ENCODE measurements at places on chromosomes 1 and 21. TPM values are rescaled to one million over a fixed set of nuclear protein-coding genes. Genes with fewer than 3 reads are reported as not detected.

MINDY1 gene
- 89.1 TPM for total RNA-seq

DCDC2B gene
- total RNA-seq = not detected

CFHR2 gene
- not detected for total RNA-seq

PTGER3 gene
- total RNA-seq = 0.39 TPM

HRNR gene
- not detected for total RNA-seq

TMEM82 gene
- not detected for total RNA-seq

AMY1C gene
- total RNA-seq = 1.7 TPM

FLG2 gene
- total RNA-seq = not detected

NTMT2 gene
- not detected for total RNA-seq

WNT4 gene
- 0.29 TPM for total RNA-seq

ZNF683 gene
- not detected for total RNA-seq

AIRE gene
- not detected for total RNA-seq

GRCh38 chr1:206690516-206690915, 5.8 kb downstream of the MAPKAPK2 start:
- DNase-seq = peak; percentile 62

DNA sequence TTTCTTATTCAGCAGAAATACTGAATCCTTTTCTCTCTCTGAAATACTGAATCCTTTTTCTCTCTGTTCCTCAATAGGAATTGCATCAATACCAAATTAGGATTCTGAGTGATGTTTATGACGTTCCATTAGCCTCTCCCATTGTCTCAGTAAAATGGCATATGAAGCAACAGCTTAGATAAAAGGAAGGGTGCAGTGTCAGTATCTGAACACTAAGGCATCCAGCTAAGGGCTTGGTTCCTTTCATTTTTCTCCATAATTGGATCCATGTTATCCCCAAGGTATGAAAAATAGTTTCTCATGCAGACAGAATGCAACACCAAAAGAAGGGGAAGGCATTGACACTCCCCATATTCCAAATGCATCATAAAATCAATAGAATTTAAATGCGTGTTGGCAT, 61.5 kb upstream of the RAVER2 start:
- no peak for DNase-seq

DNA sequence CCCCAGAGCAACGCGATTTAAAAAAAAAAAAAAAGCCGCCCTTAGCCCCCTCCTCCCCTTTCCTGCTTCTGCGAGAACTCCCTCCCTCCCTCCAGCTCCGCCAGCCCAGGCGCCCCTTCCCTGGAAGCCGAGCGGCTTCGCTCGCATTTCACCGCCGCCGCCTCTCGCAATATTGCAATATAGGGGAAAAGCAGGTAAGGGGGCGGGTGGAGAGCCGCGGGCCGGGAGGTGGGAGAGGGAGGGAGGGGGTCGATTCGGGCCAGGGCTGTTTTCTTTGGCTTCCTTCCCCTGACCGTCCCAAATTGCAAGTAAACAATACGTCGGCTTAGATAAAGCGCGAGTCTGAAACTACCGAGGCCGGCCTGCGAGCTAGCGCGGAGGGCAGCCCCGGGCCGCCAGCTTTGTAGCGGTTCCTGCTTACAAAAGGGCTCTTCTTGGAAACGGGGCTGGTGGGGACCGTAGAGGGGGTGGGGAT, 408 bp downstream of the LMO4 start:
- peak; percentile 53 for DNase-seq

DNA sequence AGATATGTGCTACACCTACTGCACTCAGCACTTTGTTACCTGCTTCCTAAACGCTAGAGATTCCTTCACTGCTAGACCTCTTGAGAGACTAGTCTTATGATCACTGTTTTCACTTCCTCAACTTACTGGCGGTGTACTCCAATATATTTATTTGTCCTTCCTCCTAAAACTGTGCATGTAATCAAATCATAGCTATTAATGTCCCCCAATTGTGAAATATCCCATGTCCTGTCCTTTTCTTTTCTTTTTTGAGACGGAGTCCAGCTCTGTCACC, 3.4 kb downstream of the SOAT1 start:
- no peak for DNase-seq

GRCh38 chr1:11248169-11248568, 14.2 kb downstream of the MTOR start:
- DNase-seq = no peak

DNA sequence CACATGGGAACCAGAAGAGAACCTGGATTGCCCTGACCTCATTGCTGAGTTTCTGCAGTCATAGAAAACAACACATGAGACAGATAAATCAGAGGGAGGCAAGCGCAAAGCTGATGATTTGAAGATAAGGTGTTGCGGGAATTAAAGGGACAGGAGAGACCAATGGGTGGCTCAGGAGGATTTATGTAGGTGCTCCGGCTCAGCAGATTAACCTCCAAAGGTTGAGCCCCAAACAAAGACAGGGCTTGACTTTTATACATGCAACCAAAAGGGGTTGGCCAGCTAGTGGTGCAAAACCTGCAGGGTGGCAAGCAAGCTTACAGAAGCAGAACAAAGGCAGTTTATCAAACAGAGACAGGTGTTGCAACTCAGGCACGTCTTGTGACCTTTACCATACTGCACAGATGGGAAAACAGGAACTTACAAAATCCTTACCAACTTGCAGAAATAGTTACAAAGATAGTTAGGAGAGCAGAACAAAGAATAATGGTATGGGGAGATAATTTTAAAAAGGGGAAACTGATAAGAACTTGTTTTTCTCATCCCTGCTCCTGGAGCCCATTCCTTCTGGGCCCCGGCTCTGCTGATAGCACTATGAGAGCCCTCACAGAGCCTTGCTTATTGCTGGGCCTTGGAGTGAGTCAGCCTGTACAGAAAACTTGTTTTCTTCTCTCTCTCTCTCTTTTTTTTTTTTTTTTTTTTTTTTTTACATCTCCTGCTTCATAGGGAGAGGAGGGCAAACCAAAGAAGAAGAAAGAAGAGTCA, 93.6 kb downstream of the SNRPE start:
- no peak for DNase-seq

GRCh38 chr1:66305927-66306326, 228.0 kb upstream of the SGIP1 start:
- no peak for DNase-seq

GRCh38 chr1:164614316-164614715, 55.3 kb downstream of the PBX1 start:
- no peak for DNase-seq

GRCh38 chr1:201347498-201348210, 29.8 kb downstream of the TNNT2 start:
- DNase-seq = no peak

DNA sequence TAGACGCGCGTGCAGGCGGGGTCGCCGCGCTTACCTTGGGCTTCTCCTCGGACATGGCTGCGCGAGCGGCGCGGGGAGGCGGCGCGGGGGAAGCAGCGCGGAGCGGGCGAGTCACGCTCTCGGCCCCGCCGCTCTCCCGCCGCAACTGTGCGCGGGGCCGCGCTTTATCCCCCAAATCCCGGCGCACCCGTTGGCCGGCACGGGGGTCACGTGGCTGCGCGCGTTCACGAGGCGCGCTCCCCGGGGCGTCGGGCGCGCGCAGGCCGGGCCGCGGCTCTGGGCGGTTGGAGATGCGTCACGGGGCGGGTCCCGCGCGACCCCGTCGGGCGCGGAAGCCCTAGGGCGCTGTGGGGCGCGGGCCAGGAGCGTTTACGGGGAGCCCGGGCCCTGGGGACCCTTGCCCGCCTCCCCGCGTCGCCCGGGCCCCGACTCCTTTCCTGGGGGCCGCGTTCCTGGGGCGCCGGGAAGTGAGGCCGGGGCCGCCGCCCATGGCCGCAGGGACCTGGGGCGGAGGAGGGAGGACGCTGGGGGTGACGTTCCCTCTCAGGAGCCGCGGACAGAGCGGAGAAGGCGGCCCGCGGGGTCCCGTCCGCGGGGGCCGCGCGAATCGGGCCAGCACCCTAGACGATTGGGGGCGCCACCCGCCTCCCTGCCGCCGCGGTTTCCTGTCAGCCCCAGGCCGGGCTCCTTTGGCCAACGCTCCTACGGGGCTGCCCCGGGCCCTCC, at the start of gene SUMO3:
SUMO3 (minus strand) TSS at position 149 of the 726 bp plus-strand sequence; CDS start at position 55, 94 bp downstream.
- DNase-seq = peak; percentile 70

GRCh38 chr1:79422726-79423125, 416.2 kb upstream of the ADGRL4 start:
- DNase-seq = no peak

GRCh38 chr1:29540801-29541357, 304.6 kb downstream of the PTPRU start:
- no peak for DNase-seq

DNA sequence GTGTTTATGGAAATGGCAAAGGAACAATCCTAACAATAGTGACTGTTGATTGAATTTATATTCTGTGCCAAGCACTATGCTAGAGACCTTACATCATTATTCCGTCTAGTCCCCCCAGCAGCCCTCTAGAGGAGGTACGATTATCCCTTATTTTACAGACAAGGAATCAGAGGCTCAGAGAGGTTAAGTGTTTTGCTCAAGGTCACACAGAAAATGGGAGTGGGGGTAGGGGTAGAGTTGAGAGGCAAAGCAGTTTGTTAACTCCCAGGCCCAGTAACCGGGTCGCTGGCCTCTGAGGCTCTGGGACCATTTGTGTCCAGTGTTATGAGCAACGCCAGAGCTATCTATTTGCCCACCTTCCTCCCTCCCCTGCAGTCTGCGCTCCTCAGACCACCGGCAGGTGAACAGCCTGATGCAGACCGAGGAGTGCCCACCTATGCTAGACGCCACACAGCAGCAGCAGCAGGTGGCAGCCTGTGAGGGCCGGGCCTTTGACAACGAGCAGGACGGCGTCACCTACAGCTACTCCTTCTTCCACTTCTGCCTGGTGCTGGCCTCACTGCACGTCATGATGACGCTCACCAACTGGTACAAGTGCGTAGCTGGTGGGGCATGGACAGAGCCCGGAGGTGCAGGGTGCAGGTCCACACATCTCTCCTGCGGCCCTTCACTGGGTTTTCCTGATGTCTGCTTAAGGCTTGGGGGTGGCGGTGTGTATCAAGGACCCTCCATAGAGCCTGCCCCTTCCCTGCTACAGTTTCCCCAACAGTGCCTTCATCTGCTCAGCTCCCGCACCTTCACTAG, 19.8 kb downstream of the SERINC2 start:
- no peak for DNase-seq

DNA sequence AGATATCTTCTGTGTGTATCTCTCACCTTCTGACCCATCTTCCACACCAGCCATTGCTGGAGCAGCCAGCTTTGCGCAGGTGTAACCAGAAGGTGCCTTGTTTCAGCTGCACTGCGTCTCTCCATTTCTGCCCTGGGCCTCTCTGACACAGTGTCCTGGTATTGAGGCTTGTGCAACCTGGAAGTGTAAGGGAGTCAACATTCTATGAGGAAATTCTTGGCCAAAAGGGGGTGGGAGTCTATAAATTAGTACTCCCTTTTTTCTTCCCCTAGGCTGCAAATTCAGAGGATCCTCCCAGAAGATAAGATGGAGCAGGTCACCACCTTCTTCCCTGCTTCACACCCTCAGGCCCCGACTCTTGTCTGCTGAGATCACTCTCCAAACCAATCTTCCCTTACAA, 109.1 kb downstream of the MRPS6 start:
- DNase-seq = no peak

DNA sequence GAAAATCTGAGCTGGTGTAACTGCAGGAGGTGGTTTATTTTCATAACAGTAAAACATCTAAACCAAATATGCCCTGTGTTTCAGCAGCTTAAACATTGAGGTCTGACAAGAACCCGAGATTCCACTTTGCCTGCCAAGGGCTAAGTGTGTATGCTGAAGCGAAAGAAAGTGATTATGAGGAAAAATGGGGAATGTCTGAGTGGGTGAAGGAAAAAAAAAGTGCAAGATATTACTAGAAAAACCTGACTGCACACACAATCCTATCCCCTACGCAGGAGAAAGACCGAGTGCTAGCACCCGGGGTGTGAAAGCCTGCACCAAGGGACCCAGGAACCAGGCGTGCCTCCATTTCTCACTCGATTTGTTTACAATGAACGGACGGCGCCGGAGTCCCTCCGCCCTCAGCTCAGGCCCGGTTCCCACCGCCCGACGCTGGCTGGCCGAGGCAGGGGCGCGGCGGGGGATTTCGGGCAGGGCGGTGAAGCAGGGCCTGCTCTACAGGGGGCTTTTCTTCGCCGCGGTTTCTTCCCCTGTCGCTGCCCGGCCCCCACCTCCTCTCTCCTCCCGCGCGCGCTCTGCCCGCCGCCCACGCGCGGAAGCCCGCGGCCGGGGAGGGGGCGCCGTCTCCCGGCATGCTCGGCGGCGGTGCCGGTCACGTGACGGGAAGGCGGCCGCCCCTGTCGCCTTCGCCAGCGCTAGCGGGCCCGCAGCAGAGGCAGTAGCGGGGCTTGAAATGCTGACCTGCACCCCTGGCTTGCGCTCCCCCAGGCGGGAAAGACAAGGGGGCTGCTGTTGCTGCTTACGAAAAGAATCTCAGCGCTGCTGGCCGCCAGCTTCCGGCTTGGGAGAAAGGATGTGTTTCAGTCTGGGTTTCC, 35.9 kb downstream of the ITPKB start:
- DNase-seq = peak; percentile 83

GRCh38 chr21:35540950-35541638, 492.0 kb upstream of the RUNX1 start:
- no peak for DNase-seq

- DNase-seq = no peak
Measured at GRCh38 chr1:30879940-30880677, 28.4 kb downstream of the SDC3 start.

- DNase-seq = no peak
Measured at GRCh38 chr1:244674446-244674845, 21.5 kb downstream of the DESI2 start.

DNA sequence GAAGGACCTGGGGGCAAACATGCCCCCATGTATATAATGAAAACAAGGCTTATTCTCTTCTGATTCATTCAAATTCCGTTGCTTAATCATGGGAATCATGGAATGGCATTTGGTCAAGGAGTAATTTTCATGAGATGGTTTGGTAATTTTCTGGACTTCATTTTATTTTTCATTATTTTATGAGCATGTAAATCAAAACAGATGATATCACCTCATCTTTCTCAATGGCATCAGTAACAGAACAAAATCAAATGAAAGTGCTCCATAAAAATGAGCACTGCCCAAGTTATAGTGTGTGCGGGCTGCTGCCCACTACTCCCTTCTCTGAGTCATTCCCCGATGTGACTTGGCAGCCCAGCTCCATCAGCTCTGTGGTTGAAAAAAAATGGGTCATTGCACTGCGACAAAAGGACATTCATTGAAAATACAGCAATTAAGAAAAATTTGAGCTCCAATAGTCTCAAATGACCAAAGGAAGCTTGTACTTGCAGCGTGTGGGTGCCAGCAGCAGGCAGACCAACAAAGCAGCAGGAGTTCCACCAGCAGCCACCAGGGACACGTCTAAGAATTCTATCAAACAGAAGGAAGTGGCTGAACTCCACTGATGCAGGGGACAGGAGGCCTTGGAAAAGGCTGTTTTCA, 84.3 kb upstream of the VAV3 start:
- peak; percentile 9 for DNase-seq

GRCh38 chr1:34013136-34013535, 149.3 kb downstream of the HMGB4 start:
- DNase-seq = no peak

DNA sequence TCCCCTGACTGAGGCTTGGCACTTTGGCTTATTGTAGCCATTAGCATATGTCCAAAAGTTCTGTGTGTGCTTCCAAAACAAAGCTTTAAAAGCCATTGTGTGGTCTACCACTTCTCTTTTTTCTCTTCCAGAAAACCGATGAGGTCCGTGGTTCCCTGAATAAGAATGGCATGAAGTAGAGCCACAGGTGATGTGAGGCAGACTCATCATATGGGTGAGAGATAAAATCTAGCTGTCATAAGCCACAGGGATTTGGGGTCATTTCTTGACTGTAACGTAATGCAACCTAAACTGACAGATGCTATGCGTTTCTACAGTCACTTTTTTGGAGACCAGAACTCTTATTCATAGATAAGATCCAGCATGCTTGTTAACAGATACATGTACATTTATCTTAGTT, 7.0 kb upstream of the GREM2 start:
- no peak for DNase-seq

Data from thyroid gland (tissue), 4 donors.